ENCODE measurements at places on chromosomes 7 and 10.

DNA sequence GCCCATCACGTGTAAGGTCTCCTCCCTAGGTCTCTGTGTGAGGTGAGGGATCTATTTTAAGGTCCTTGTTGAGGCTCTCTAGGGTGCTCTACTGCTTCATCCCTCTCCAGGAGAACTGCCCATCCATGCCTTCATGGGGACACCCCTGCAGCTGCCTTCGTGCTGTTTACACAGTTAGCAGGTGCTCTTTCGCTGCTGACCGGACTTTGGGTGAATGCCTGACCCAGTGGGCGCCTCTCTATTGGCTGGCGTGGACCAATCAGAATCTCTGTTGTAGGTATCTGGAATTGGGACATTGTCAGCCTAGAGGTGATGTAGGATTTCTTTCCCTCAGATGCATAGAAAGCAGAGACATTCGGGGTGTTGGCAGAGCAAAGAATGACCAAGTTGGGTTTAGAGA is 38.7 kb upstream of the HMX3 start:
- DNase-seq, result no peak

DNA sequence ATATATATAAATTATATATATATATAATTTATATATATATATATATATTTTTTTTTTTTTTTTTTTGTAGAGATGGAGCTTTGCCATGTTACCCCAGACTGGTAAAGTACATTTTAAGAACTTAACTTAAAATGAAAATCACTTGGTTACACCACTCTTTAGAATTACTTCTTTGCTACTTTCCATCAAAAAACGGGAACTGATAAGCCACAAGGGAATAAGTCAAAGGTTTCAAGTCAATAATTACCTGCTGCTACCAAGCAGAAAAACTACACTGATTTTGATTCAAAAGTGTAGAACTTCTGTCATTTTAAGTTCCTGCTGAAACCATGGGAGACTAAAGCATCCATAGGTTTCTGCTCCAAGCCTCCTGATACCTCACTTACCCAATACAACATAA is 12.2 kb downstream of the PPA1 start:
- DNase-seq, result no peak

GRCh38 chr7:41731493-41732435 is 28.9 kb upstream of the INHBA start:
- no peak for DNase-seq

DNA sequence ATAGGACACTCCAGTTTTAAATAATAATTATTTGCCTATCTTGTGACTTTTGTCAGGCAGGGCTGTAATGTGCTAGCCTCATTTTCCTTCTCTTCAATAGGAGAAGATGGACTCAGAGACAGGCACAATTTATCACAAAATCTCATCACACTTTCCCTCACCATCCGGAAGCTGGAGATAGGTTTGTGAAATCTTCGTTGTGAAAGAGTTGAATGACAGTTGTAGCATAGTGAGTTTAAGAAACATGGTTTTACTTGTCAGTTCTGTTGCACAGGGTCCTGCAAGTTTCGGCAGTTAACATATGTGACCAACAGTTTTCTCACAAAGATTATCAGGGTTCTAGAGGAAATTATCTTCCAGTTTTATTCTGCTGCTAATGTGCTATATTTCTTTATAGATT is 37.7 kb upstream of the MAP3K8 start:
- DNase-seq, result no peak

- DNase-seq, result no peak
Observed at GRCh38 chr10:102603946-102604345, 40.3 kb upstream of the TRIM8 start.

Measured in central memory CD4-positive, alpha-beta T cell (primary cell).